ENCODE measurements at places on chromosomes 5 and 9.

DNA sequence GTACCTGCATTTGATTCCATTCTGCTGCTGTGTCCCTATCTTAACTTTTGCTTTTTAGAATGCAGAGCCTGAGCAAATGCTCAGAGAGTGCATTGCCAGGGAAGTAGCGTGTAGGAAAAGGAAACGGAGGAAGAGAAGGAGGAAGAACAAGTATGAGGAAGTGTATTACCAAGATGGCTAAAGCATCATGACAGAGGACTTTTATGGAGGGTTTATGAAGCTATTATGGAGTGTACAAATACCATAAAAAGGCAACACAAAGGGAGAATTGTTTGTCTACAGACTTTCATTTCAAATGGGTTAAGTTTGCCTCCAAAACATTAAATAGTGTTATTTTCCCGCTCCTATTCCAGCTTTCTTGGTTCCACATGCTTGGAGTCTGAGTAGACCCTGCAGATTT is 1899.8 kb upstream of the NUDT12 start:
- no peak for DNase-seq

DNA sequence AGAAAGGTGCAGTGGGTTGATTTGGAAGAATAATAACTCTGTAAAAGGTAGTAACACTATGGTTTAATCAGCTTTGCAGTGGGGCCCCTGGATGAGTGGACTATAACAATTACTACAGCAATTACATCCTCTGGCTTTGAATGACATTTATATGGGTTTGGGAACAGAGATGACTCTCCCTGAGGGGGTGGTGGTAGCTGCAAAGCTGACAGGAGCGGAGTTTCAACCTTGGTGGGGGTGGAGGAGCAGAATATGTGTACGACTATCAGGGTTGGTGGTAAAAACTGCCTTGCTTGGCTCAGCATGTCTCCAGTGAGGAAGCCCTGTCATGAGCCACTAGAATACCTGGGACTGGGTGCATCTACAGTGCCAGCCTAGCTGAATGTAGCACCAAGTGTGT is 28.3 kb upstream of the NR3C1 start:
- no peak for DNase-seq

DNA sequence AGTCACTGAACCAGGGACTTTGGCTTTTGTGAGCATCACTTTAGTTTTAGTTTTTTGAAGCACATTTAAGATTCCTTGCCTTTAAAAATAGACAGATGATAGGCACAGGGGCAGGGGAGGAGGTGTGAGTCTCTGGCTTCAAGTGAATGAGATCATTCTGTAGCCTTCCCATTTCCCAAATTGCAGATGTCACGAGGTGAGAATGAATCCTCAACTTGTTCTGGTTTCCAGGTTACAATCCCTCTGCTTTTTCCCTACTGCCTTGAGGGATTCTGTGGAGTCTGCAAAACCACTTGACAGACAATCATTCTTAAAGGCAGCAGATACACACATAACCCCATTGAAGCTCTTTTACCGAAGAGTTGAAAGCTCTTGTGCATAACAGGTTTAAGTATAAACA is 332.4 kb downstream of the DMAC1 start:
- no peak for DNase-seq

DNA sequence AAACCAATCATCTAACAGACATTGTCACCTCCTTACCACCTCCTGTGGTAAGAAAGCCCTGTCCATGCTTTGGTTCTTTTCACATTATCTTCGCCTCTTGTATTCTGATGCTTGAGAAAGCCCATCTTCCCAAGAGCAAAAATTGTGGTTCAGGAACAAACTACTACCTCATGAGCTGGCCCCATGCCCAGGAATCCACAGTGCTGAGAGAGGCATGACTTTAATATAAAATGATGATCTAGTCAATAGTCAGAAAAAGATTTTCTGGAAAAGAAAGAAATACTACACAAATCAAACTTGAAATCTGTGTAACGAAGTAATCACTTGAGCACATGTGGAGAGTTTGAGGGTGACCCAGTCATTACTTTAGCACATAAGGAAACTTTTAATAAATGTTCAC is 94.7 kb downstream of the FGF10 start:
- DNase-seq = no peak

DNA sequence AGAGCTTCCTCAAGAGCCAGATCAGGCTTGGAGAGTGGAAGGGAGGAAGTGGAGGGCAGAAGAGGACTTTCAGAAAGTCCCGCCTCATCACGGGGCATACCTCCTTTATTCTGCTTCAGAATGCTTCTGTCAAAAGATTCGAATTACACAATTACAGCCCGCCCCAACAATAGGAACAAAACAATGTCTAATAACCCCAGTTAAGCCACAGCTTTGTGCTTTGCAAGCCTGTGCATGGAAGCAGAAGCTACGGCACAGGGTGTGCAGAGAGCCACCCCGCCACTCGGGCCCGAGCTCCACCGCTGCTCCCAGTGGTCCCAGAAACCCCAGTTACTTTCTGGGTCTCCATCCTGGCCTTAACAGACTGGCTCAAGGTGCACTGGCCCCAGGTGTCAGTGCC is 23.5 kb downstream of the HNRNPH1 start:
- no peak for DNase-seq

GRCh38 chr5:173782671-173783101 is 105.5 kb upstream of the CPEB4 start:
- DNase-seq = no peak

- no peak for DNase-seq
Measured at GRCh38 chr5:101995585-101995984, 300.5 kb downstream of the SLCO4C1 start.

DNA sequence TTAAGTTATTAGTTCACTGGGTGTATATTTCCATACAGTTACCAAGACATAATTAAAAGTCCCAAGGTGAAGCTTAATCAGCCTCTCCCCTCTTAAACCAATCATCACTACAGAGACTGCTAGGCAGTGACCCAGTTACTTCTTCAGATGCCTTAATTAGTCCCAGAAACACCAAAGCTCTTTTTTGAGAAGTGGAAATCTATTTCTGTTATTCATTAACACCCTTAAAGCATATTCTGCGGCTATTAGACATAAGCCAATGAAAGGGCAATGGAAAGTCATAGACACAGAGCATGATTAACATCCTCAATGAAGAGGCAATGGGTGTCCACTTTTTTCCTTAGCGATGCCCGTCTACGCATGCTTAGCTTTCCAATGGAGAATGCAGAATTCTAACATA is 48.3 kb upstream of the DNAH5 start:
- no peak for DNase-seq

- DNase-seq = no peak
Measured at GRCh38 chr5:128876569-128877382, 88.5 kb upstream of the SLC27A6 start.

GRCh38 chr5:16742938-16743337 is 126.1 kb upstream of the RETREG1 start:
- no peak for DNase-seq

GRCh38 chr9:5813824-5814223 is 19.1 kb downstream of the ERMP1 start:
- no peak for DNase-seq

- no peak for DNase-seq
Measured at GRCh38 chr5:4230786-4231641, 635.4 kb downstream of the IRX1 start.

DNA sequence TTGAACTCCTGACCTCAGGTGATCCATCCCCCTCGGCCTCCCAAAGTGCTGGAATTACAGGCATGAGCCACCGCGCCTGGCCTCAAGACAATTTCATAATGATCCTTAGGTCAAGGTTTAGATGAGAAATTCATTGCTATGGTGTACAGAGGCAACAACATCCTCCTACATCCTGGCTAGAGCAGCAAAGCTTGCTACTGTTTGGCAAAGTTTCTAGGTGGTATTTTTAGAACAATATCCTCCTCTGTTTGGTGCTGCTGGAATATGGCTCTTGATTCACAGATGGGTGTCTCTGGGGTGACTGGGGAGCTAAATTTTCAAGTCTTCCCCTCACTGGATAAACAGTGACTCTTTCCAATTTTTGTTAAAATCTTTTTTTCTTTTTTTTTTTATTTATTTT is 30.6 kb downstream of the CRHBP start:
- DNase-seq = no peak

GRCh38 chr9:132943651-132944293 is 644 bp downstream of the TSC1 start:
- DNase-seq = no peak

- DNase-seq = no peak
Measured at GRCh38 chr9:116471093-116471906, 215.8 kb upstream of the TRIM32 start.

- DNase-seq = no peak
Measured at GRCh38 chr5:5330728-5331452, 91.6 kb upstream of the ICE1 start.

DNA sequence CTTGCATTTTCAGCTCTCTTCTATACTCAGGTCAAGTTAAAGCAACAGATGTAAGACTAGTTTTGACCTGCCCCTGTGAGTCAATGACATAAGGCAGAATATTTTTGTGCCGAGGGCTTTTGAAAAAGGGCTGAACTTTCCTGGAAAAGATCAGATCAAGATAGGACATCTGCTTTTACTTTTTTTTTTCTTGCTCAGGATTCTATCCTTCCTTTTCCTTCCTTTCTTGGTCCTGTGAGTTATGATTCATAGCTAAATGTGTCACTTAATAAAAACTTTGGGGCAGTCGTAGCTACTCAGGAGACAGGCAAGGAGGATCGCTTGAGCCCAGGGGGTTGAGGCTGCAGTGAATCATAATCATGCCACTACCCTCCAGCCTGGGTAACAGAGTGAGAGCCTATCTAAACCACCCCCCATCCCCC is 84.3 kb upstream of the BRINP1 start:
- DNase-seq = no peak

- DNase-seq = no peak
Measured at GRCh38 chr9:90840696-90841095, 39.1 kb downstream of the SYK start.

GRCh38 chr5:137250421-137250820 is 248.7 kb downstream of the SPOCK1 start:
- DNase-seq = no peak

GRCh38 chr5:73274121-73274520 is 101.1 kb downstream of the TMEM174 start:
- no peak for DNase-seq

DNA sequence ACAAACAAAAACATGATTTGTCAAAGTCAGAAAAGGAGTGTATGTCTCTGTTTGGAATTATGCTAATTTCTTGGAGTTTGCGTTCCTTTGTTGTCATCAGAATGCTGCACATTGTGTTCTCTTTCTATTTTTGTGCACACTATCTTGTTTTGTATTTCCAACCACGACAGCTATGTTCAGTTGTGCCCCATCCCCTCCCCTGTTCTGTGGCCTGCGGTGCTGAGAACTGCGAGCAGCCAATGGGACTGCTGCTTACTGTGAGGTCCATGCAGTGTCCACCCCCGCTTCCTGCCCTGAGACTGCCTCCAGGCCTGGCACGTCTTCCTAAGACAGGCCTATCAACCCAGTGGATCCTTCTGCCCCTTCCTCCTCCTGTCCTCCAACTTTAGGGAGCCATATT is 76.8 kb downstream of the PALM2AKAP2 start:
- DNase-seq = no peak

DNA sequence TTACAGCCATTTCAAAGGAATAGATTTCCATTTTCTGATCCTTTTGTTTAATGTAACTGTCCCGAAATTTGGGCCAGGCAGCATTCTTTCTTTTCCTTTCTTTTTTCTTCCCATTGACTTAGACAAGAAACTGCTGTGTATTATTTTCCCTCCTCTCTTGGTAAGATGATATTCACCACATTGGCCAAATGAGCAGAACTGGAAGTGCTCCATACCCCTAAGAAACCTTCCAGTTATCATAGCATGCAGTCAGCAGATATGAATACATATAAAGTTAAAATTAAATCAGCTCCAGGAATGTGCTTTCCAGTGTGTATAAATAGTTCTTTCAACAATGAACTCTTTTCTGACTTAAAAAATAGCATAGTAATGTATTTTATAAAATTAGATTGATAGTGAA is 168.5 kb upstream of the GAS1 start:
- DNase-seq = no peak

- no peak for DNase-seq
Measured at GRCh38 chr9:9754186-9754585, 858.6 kb downstream of the PTPRD start.

DNA sequence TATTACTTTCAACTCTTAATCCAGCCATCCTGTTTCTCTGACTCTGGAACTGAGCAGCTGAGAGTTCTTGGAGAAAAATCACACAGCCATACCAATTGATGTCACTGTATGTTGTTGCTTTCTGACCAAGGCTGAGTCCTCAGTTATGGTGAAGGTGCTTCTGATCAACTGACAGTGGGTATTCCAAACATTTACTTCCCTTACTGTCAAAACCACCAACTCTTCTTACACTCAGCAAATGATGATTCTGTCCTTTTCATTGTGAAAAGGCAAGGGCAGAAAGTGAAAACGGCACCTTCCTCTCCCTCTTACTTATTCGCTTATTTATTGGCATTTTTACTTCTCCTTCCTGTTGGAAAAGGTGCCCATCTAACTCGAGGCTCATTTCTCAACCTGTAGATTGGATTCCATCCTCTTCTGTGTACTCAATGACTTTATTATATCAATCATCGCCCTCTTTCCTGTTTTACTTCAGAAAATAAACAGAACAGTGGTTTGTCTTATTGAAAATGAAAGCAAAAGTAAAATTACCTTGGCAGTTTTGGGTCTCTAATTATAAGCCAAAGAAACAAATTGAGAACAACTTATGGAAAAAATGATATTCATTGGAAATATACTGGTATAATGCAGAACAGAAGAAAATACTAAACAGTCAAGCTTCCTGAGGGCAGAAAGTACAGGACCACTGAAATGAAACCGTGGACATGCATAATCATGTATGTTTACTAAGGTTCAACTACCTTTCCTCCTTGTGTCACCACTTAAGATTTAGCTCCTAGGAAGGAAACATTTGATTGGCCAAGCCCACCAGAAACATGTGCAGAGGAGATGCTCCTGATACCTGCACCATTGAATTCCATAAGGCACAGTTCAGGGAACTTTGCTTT is 104.5 kb upstream of the CHD1 start:
- DNase-seq = no peak

DNA sequence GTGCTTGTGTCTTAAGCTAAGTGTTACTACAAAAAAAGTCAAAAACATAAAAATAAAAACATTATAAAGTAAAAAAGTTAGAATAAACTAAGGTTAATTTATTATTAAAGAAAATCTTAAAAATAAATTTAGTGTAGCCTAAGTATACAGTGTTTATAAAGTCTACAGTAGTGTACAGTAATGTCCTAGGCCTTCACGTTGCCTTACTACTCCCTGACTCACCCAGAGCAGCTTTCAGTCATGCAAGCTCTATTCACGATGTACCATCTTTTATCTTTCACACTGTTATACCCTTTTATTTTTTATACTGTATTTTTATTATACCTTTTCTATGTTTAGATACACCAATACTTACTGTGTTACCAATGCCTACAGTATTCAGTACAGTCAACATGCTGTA is 288.1 kb downstream of the HCN1 start:
- DNase-seq = no peak

- DNase-seq = no peak
Measured at GRCh38 chr9:82492274-82492673, 503.7 kb downstream of the SPATA31D1 start.

GRCh38 chr5:107646418-107646817 is 24.3 kb downstream of the EFNA5 start:
- DNase-seq = no peak
